CD14-positive monocyte (primary cell): ENCODE measurements at places on chromosomes 2 and 18.

- peak; percentile 75 for DNase-seq
Measured at GRCh38 chr2:53969285-53969967, 1.4 kb downstream of the PSME4 start.

GRCh38 chr2:181753686-181754085 lies 73.4 kb upstream of the NEUROD1 start:
- no peak for DNase-seq

GRCh38 chr2:216344206-216344949 lies 27.9 kb downstream of the MARCHF4 start:
- DNase-seq: no peak

- no peak for DNase-seq
Measured at GRCh38 chr18:44897816-44898215, 217.1 kb downstream of the SETBP1 start.

DNA sequence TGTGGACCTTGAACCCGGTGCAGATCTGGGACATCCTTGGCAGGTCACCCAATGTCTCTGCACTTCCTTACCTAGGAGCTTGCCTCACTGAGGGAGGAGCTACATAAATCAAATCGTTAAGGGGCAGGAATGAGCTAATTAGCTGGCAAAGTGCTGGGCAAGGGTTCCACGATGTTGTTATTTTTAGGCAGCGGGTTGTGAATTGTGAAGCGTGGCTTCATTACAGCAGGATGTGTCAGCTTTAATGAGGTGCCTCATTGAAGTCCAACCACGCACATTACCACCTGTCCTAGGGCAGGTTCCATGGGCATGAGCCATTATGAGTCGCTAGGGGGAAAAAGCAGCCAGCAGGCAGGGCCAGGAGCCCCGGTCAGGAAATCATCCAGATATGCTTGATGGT lies 127.0 kb upstream of the AGAP1 start:
- DNase-seq: no peak

GRCh38 chr2:185245216-185245615 lies 493.4 kb upstream of the FSIP2 start:
- no peak for DNase-seq

DNA sequence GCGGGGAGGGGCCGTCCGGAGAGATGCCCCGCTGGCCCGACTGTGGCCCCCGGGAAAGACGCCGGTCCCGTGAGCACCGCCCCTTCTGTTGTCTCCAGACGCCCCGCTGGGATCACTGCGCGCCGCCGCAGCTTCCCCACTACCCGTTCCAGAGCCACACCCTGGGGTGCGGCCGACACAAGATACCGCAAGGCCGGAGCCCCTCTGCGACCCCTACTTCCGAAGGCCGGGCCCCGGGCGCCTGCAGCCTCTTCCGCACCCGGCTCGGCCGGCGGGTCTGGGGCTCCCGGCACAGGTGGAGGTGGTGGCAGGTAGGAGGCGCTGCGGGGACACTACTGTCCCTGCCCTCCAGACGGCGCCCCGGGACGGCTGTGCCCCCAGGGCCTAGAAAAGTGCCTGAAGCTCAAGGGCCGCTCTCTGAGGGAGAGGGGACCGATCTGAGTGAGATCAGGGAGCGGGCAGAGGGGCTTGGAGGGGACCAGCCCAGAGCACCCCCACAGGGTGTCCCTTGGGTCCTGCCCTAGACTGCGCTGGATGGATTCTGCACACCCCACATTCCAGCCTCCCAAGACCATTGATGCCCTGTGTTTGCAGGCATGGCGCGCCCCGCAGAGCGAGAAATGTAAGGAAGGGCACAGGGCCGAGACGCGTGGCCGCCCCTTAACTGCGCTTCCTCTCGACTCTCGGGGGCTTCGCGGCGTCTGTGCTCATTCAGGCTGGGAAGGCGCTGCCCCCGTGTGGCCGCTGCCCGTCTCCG lies 80.0 kb downstream of the GFPT1 start:
- peak; percentile 58 for DNase-seq

DNA sequence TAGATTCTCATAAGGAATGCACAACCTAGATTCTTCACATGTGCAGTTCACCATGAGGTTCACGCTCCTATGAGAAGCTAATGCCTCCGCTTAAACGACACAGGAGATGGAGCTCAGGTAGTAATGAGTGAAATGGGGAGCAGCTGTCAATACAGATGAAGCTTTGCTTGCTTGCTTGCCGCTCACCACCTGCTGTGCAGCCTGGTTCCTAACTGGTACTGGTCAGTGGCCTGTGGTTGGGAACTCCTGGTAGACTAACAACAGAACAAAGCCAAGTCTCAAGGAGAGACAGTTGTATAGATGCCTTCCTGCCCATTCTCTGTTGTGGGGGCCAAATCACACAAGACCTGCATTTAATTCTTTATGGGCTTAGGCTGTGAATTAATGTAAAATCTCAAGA lies 449.2 kb upstream of the TNP1 start:
- DNase-seq: no peak

- DNase-seq: no peak
Measured at GRCh38 chr18:49917742-49918141, 104.4 kb upstream of the ACAA2 start.

DNA sequence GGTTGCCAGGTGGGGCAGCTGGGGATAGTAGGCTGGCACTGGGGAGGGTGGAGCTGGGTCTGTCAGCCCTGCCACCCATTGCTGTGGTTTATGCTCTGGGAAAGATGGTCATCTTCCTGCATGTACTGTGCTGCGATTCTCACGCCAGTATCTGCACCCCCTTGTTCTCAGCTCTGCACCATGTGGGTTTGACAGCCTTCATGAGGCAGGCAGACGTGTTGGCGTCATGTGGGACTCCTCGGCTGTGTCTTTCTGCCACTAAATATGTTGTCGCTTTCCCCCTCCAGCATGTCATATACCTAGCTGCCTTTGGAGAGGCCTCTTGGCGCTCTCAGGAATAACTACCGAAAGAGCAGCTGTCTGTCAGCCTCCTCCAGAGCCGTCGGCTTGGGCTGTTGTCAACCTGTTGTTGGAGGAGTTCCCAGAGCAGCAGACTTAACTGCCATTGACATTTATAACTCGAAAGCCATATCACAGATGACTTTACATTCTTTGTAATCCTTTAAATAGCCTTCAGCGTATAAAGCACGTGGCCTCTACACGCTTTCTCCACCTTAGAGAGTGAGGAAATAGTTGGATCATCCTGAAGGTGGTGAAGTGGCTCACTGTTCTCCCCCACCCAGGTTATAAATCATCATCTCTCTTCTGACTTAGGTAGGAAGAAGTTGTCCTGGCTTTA lies 80.4 kb upstream of the MGAT5 start:
- DNase-seq: no peak

GRCh38 chr2:182230561-182230960 lies 196.3 kb downstream of the PDE1A start:
- DNase-seq: no peak

DNA sequence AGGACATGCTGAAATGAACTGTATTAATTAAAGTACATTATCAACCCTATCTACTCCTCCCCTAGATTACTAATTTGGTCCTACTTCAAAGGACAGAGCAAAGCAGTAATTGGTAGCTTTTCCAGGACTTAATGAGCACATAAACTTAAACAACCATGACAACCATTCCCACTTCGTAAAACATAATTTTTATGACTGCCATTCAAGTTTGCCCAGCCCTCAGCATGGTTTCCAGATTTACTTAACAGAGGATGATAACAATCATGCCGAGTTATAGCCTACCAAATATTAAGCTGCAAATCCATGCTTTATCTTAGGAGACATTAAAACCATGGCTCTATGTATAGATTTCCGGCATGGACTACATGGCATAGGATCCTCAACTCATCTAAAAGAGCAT lies 401.1 kb upstream of the CHAC2 start:
- no peak for DNase-seq

DNA sequence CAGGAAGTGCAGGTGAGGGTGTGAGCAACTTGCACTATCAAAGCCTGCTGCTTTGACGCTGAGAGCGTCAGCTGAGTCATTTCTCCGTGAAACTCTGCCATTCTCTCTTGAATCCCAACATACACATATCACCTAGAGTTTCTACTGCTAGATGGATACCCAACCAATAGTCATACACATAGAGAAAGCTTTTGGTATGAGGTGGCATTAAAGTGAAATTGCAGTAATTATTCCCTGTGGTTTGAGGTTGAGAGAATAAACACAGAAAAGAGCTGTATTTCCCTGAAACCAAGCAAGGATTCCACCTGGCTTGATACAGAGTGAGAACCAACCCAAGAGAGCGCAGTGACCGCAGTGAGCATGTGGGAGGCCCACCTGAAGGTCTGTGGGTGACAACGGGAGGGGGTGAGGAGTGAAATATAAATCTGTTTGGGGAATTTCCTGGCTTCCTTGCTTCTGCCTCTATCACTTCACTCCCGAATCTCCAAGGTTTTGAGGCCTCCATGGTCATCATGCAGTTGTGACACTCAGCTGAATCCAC lies 28.8 kb upstream of the TMEM18 start:
- no peak for DNase-seq

GRCh38 chr2:105874466-105874865 lies 129.8 kb downstream of the NCK2 start:
- no peak for DNase-seq

- no peak for DNase-seq
Measured at GRCh38 chr2:234535464-234535863, 38.6 kb upstream of the ARL4C start.

DNA sequence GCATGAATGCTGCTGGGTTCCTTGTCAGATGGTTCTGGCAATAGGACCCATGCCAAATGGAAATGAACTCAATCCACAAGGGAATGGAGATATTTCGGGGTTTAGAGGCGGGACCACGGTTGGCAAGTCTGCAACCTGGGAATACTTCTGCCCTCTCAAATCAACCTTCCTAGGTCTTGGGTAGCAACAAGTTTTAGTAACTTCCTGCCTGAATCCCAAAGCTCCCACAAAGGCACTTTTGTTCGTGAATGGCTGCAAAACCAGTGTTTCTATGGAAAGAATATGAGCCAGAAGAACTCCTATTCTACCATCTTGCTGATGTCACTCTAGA lies 790.1 kb upstream of the SLC8A1 start:
- DNase-seq: no peak

DNA sequence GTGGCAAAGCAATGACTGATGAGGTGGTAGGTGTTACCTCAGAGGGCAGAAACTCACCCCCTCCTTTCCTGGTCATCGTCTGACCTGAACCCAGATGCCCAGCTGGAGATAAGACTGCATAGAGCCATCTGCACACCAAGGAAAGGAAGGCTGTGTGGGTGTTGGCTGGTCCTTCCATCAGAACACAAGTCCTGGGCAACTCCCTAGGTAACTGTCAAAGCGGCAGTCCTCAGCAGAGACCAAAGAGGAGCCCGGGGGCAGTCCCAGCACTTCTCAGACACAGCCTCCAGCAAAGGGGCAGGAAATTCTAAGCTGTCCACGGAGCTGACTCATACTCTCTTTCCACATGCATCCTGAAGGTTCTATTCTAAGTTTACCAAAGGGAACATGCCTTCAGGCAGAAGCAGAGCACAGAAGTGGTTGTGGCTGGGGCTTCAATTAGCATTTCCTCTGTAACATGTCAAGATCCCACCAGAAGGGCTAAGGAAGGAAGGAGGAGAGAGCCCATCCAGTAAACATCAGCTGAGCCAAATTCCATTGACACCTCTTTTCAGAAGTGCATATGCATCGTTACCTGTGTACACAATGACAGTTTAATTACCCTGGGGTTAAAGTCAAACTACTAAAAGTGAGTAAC lies 54.7 kb downstream of the SPRED2 start:
- DNase-seq: peak; percentile 58

DNA sequence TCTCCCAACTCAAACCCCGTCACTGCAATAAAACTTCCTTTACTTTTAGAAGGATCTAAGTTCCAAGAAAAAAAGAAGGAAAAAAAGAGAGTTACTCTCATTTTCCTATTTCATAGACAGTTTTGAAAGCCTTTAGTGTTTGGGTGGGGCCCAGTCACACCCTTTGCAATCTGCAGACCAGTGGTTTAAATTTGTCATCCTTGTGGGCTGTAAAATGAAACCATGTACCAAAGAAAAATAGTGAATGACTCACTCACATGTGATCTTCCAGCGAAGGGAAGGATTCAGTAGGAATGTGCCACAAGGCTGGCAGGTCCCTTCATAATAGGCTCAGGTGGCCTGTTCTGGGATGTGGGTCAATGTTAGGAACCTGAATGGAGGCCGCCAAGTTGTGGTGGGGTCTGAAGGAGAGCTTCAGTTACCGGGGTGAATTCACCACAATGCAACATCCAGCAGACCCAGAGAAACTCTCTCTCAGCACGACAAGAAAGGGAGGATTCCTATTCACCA lies 28.3 kb downstream of the ANXA4 start:
- DNase-seq: peak; percentile 80

GRCh38 chr18:8351161-8351560 lies 258.1 kb upstream of the RAB12 start:
- no peak for DNase-seq

DNA sequence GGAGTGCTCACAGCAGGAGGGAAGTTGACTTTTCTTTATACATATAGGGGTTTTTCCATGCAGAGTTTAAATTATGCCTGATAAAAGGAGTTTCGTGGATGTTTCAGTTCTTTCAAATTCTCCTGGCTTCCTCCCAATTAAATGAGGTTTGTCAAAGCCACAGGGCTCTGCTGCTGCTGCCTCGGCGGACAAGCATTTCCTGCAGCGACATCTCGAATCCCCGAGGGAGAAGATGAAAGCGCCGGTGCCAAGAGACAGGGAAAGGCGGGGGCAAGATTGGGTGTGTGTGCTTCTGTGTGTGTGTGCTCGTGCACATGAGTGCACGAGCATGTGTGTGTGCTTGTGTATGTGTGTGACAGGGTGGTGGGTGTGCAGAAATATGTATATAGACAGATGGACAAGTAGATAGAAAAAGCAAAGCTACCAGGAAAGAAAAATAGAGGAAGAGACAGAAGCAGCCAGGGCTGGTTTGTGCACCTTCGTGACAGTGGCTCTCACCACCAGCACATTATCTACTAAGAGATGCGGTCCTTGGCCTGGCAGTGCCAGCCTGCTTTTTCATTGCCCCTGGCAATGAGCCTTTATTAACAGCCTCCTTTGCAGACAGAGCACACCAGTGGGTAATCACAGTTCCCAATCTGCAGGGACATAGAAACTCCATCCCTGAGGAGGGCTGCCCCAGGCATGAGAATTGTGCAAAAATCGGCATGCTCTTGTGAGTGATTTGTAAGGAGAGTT lies 76.2 kb downstream of the CDK15 start:
- DNase-seq: no peak

GRCh38 chr2:221610675-221611074 lies 38.6 kb upstream of the EPHA4 start:
- DNase-seq: no peak

DNA sequence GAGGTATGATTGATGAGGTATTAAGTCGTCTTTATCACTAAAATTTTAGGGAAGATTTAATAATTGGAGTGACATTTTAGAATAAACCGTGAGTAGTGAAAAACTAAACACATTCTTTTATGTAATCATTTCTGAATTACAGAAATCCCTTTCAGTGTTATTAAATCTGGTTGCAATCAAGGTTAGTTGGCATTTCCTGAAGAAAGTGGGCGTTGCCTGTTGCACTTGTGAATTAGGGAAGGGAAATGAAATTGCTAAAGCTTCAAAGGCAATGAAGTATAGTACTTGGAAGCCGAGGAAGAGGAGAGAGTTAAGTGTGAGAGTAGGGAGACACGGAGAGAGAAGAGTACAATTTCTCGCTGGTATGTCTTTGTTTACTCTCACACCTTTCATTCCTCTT lies 274.5 kb downstream of the SLC8A1 start:
- no peak for DNase-seq
